ENCODE measurements at places on chromosomes 1 and 21.

DNA sequence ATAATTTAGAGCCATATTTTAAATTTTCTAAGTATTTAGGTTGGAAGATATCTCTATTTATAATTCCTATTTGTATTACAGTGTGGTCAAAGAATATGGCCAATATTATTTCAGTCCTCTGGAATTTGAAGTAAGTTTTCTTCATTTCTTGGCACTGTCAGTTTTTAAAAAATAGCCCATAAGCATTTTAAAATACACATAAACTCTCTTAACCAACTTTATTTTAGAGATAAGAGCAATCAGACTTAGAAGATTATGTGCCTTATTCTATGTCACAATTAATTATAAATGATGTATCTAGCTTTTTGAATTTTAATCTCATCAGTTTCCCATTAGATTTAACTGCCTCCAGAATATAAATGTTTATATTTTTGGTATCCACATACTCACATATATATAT is 130.8 kb downstream of the USP25 start:
- DNase-seq = no peak

DNA sequence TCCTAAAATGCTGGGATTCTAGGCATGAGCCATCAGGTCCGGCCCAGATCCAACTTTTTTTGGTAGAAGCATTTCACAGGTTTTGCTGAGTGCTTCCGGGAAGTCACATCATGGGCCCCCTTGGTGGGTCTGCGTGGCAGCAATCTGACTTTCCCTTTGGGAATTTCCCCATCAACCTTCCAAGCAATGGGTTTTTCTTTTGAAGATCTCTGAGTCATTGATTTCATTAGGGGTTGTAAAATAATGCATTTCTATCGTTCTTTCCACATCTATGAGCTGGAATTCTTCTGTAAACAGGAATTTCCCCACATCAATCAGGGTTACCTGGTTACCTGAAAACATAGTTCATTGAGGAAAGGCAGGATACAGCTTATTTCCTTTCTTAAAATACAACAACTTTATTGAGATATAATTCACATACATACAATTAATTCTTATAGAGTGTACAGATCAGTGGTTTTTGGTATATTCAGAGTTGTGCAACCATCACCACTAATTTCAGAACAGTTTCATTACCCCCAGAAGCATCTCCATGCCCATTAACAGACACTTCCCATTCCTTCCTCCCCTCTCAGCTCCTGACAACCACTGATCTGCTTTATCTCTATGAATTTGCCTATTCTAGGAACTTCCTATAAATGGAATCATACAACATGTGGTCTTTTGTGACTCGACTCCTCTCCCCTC is 9.9 kb upstream of the ZBTB17 start:
- DNase-seq = no peak

- DNase-seq = no peak
These were observed 170.7 kb upstream of the GALNT2 start for GRCh38 chr1:229896306-229896705.

- peak; percentile 98 for DNase-seq
These were observed 9.6 kb downstream of the TMEM167B start for GRCh38 chr1:109099938-109100773.

DNA sequence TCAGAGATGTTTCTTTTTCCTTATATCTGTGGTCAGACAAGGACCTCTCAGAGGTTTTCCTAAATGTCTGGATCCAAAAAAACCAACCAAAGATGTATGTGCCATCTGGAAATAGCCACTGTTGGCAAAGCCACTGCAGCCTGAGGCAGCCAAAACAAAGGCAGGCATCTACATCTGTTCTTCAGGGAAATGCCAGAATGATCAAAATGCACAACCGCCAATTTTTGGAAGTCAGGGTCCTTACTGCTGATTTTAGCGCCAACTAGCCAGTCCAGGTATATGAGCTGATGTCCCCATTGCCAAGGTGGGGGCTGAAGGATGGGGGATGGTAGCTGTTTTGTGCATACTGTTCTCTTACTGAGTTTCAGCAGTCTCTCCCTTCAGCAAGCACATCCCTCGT is 45.9 kb downstream of the SYT14 start:
- DNase-seq = no peak

- no peak for DNase-seq
These were observed 185.0 kb downstream of the DNAH14 start for GRCh38 chr1:225114354-225114990.

GRCh38 chr1:153774026-153774595 is 1.1 kb upstream of the SLC27A3 start:
- no peak for DNase-seq

DNA sequence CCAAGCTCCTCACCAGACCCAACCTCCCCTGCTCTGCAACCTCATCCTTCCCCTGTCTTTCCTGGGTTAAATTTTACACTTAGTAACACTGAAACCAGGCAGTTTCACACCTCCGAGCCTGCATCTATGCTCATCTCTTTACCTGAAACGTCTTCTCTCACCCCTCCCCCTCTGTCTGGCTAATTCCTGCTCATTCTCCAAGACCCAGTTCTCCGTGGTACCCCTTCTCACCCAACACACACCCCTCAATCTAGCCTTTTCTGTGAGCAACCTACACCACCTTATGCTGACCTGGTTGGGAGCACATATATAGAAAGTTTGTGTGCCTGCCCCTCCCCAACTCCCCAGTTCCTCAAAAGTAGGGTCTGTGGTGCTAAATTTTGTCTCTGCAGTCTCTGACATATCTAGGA is 3.7 kb upstream of the KIAA1614 start:
- DNase-seq = no peak

GRCh38 chr21:16002874-16003466 is 273.2 kb downstream of the USP25 start:
- no peak for DNase-seq

- DNase-seq = no peak
These were observed 13.8 kb upstream of the PHLDA3 start for GRCh38 chr1:201482755-201483154.

- DNase-seq = peak; percentile 4
These were observed 336.4 kb downstream of the NTNG1 start for GRCh38 chr1:107477233-107477632.

DNA sequence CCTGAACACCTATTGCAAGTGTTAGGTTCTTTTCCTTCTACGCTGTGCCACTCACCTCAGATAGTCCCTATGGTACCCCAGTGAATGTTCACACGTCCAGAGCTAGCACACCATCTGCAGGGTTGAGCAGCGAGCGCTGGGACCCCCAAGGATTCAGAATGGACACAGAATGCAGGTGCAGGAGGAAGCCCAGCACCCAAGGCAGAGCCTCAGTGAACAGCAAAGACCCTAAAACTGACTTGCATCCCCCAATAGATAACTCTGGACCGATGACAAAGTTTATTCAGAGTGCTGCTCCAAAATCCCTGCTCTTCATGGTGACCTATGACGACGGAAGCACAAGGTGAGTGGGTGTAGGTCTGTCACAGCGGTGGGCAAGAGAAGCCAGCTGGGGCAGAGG is 15.1 kb upstream of the MX2 start:
- DNase-seq = no peak

DNA sequence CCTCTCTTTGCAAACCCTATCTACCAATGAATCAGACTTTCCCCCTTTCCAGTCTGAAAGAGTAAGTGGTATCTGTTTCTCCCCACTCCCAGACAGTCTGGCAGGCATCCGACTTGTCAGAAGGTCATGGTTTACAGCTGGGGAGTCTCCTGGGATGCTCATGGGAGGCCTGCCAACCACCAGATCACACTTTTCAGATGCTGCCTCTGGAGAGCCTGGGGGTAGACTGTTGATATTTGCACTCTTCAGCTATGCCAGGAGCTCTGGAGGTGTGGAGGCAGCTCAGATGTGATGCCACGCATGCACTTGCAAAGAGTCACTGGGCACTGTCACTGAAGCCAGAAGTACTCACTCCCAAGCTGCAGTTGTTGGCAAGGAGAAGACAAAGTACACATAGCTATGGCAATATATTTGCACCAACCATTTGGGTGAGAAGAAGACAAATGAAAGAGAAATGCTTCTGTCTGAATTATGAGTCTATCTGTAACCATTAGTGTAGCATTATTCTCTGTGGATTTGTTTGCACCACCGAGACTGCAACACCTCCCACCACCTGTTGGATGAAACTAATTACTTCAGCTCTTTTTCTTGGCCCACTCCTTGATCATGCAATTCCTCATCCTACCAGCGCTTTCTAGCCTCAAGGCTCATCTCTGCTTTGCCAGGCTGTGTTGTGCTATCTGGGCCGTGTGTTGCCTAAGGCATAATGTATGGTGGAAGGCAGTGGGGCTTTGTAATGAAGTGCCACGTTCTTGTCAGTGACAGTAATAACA is 133.0 kb upstream of the SPAG17 start:
- no peak for DNase-seq

DNA sequence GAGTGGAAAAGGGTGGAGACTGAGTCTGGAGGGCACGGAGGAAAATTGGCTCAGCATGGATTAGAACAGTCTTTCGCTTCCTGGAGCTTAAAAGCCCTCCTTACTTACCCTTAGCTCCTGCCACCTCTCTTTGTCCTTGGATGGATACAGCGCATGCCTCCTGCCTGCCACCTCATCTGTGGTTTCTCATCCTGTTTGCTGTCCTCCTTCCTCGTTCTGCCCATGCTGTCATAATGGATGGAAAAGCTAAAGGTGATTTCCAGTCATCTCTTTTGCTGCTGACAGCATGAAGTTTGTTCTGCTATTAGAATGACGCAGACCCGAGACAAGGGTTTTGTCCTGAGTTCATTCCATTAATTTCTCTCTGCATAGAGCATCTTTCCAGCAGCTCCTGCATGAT is 425.9 kb downstream of the KIF26B start:
- no peak for DNase-seq

DNA sequence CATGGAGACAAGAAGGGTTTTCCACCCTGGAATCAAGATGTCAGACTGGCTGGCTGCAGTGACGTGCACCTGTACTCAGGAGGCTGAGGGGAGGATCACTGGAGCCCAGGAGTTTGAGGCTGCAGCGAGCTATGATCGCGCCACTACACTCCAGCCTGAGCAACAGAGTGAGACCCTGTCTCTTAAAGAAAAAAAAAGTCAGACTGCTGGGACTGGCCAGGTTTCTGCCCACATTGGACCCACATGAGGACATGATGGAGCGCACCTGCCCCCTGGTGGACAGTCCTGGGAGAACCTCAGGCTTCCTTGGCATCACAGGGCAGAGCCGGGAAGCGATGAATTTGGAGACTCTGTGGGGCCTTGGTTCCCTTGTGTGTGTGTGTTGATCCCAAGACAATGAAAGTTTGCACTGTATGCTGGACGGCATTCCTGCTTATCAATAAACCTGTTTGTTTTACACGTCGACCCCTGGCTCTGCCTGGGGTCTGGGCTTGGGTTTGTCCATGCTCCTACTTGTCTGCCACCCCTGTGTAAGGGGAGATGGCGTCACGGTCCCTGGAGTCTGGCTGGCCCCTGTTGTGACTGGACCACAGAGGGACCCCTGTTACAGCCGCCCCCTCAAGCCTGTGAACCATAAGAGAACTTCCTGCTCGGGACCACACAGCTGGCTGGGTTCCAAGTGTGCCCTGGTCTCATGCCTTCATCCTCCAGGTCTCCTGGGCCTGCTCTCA is 20.9 kb upstream of the VPS13D start:
- peak; percentile 93 for DNase-seq
